Hematopoietic multipotent progenitor cell treated with erythropoietin and hydrocortisone succinate and interleukin-3 and kit ligand, for 8 days (in vitro differentiated cells): ENCODE measurements at places on chromosomes 1 and 21.

DNA sequence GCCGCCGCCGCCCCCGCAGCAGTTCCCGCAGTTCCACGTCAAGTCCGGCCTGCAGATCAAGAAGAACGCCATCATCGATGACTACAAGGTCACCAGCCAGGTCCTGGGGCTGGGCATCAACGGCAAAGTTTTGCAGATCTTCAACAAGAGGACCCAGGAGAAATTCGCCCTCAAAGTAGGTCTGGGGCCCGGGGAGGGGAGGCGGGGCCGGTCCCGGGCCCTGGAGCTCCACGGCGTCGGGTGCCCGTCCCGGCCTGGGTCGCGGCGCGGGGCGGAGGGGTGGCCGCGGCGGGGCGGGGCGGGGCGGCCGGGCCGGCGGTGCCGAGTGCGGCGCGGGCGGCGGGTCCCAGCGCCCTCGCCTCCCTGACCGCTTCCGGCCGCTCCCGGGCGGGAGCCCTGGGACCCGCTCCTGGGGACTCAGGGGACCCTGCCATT is 646 bp downstream of the MAPKAPK2 start:
- no peak for DNase-seq

DNA sequence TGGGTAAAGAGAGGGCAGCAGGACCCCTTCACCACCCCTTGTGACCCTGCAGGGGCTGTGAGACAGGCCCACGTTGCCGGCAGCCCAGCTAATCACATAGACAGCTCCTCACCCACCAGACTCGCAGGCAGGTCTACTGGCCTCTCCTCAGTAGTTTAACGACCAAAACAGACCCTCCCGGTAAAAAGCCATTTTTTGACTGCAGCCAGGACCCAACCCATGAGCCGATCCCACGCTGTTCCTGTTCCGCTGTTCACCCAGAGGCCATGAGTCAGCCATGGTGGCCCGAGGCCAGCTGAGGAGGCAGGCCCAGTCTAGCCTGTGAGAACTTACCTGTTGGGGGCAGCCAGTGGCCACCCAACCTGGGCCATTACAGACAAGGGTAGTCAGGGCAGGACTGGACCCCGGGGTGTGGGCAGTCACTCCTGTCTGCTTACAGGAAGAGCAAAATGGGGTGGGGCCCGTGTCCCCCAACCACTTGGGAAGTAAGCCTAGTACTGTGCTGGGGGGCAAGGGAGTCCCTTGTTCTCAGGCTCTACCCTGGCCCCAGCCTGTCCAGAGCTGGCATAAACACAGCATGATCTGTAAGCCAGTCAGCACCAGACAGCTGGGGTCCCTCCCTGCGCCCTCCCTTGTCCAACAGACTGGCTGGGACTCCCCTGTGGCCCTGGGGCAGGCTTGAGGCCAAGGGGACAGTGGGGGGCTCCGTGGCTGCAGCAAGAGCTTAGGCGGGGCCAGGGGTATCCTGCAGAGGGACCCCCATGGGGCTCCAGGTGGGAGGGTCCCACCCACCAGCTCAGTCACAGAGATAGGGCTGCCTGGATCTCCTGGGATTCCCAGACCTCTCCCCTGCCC is 61.9 kb downstream of the WNT9A start:
- DNase-seq: peak; percentile 29

DNA sequence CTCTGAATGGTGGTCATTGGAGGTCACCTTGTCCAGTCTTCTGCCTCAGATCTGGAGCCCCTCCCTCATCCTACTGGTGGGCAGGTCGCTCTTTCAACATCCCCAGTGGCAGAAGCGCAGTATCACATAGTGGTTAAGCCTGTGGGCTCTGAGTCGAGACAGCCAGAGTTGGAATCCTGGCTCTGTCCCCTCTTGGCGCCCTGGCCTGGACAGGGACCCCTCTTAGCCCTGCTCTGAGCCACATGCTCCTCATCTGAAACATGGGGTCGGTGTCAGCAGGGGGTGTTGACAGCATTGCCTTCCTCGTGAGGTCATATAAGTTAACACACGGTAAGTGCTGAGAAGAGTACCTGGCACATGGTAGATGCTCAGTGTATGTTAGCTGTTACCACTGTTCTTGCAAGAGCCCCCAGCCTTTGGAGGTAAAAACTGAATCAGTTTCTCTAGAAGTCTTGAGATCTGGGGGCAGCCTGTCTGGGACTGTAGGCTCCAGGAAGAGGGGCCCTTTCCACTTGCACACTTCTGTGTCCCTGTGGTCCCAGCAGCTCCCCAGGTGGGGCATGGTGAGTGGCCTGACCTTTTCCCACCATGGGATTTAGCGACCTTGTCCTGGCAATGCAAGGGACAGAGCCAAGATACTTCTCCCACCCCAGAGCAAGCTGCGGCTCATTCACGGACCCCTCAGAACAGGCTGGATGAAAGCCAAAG is 6.4 kb downstream of the ZC3H12A start:
- DNase-seq: no peak

DNA sequence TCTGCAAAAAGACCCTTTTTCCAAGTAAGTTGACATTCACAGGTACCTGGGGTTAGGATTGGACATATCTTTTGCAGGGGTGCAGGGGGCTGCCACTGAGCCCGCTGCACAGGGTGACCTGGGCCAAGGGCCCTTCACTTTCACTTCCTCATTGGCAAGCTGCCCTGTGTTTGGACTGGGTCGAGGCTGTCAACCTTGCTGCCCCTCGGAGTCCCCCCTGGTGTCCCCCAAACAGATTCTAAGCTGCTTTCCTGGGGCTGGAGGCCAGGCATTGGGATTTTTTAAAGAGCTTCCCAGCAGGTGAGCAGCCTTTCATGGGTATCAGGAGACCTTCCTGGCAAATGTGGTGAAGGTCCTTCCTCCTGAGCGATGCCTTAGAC is 7.9 kb upstream of the UMODL1 start:
- peak; percentile 11 for DNase-seq

DNA sequence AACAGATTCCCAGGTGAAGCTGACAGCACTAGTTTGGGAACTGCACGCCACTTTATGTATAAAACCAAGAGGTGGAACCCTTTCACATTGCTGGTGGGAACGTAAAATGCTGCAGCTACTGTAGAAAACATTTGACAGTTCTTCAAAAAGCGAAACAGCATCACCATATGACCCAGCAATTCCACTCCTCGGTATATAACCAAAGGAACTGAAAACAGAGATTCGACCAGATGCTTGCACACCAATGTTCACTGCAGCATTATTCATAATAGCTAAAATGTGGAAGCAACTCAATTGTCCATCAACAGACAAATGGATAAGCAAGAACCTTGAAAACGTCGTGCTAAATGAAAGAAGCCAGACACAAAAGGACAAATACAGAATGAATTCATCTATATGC is 17.5 kb downstream of the RSPH1 start:
- no peak for DNase-seq
